ENCODE measurements at places on chromosomes 12 and 14.

DNA sequence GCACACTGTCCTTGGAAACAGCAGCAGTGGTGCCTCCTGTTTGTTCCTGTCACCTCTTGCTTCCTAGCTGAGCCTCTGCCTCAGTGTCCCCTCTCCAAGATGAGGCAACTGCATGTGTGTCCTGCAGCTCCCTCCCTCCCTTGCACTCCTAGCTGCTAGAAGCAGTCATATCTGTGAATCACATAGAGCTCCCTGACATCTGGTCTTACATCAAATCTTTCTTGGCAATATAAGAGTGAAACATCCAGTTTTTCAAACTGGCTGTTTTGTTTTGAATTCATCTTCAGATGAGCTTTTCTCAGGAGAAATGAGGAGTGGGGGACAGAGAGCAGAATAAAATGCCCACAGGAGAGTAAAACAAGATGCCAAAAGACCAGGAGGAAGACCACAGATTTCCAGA, 103.7 kb downstream of the VCPKMT start:
- H3K4me1 ChIP-seq: no peaks in the 10 kb centered on the region
- H3K27ac ChIP-seq: no peak overlapping the region
- H3K27me3 ChIP-seq: no peaks in the 10 kb centered on the region
- H3K36me3 ChIP-seq: no peaks in the 10 kb centered on the region
- H3K4me3 ChIP-seq: no peak overlapping the region

- H3K27me3 ChIP-seq: no peaks in the 10 kb centered on the region
- no peak overlapping the region for H3K27ac ChIP-seq
- no peaks in the 10 kb centered on the region for H3K4me1 ChIP-seq
- no peaks in the 10 kb centered on the region for H3K36me3 ChIP-seq
These were observed 33.3 kb upstream of the CCDC198 start for GRCh38 chr14:57526942-57527341.

DNA sequence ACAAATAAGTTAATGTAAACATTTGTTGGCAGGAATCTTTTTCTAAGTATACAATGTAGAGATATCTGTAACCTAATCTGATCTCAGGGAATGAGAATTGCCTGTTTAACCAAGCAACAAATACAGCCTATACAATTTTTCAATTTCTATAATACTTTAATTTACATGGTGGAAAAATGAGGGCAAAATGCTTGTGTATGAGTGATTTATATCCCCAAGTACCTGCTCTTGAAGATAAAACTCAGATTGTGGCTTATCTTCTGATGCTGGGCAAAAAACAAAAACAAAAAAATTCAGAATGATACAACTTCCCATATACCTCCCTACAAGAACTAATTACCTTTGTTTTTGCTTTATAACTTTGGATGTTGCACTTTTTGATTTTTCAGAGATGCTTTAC, 2.2 kb downstream of the CNOT2 start:
- no peaks in the 10 kb centered on the region for H3K27me3 ChIP-seq
- peaks cover 5% of the 10 kb centered on the region for H3K4me1 ChIP-seq
- no peak overlapping the region for H3K4me3 ChIP-seq
- H3K36me3 ChIP-seq: no peaks in the 10 kb centered on the region

- peaks cover 98% of the 10 kb centered on the region for H3K36me3 ChIP-seq
- H3K4me3 ChIP-seq: no peak overlapping the region
- DNase-seq: no peak
- no peaks in the 10 kb centered on the region for H3K27me3 ChIP-seq
- no peak overlapping the region for H3K27ac ChIP-seq
These were observed 68.7 kb downstream of the NIN start for GRCh38 chr14:50762001-50762930.

GRCh38 chr14:75826599-75826998, 155.2 kb downstream of the TGFB3 start:
- no peak overlapping the region for H3K27ac ChIP-seq
- DNase-seq: no peak
- no peaks in the 10 kb centered on the region for H3K27me3 ChIP-seq

GRCh38 chr12:94532490-94533422, 73.1 kb upstream of the CEP83 start:
- no peaks in the 10 kb centered on the region for H3K27me3 ChIP-seq
- DNase-seq: peak; percentile 58
- H3K4me1 ChIP-seq: no peaks in the 10 kb centered on the region
- H3K36me3 ChIP-seq: no peaks in the 10 kb centered on the region
- H3K27ac ChIP-seq: no peak overlapping the region
- H3K4me3 ChIP-seq: no peak overlapping the region
